Heart right ventricle (tissue), 16 donors: ENCODE measurements at places on chromosomes 3 and 15.

- DNase-seq, result no peak
Measured at GRCh38 chr3:125028657-125029056, 27.1 kb downstream of the HEG1 start.

DNA sequence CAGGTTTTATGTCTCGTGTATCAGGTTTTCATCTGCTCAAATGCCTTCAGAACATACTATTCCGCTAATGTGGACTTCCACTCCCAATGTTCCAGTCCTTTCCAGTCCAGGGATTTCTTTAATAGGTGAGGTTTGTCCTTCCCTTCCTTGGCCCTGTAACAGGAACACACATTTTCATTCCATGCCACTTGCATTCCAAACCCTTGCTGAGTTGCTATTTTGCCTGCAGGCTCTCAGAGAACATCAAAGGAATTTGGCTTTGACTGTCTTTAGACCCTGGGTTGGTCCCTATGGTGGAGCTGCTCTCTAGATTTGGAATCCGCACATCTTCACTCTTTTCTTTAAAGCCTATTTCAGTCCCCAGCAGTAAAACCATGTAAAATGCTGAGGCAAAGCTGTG, 12.3 kb upstream of the ALCAM start:
- DNase-seq, result no peak

GRCh38 chr3:154120961-154121700, at the start of gene ARHGEF26:
TSS of gene ARHGEF26 (plus strand) at chr3:154121390. CDS start at chr3:154121993, 603 bp downstream.
- DNase-seq, result peak; percentile 87

GRCh38 chr3:152356870-152357276, 88.1 kb downstream of the MBNL1 start:
- DNase-seq, result no peak

DNA sequence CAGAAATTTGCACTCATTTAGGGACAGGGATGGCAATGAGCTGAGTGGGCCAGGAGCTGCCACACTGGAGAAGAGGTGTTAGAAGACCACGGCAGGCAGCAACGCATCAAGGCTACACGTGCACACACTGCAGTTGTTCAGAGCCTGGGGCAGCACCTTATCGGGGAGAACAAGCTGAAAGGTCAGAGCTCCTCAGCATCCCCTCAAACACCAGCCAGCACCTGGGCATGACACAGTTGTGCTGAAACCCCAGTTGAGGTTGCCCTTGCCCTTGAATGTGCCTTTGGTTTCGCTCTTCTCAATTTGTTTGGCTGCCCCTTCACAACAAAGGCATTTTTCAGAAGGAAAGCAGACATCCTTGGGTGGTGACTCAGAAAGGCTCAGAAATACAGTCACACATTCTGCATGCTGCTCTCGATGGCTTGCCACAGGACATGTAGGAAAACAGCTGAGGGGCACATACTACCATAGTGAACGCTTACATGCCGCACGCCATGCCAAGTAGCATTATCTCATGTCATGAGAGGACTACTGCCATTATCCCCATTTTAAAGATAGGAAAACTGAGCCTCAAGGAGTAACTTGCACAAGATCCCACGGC, 57.6 kb downstream of the ST8SIA2 start:
- no peak for DNase-seq

DNA sequence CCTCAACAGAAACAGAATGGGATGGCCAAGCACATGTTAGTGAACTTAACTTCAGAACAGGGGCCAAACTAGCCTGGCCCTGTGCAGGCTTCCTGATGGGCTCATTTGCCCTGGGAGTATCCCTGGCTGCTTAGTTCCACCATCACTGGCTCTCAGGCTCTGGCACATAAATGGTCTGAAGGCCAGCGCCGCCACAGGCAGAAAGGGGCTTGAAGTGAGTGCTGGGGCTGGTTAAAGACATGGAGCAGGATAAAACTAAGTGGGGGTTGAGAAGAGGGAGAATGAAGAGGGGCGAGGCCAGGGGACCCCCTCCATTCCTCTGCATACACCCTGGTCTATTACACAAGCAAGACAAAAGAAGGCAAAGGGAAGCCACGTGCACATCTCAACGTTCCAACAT, 12.2 kb downstream of the SLCO2A1 start:
- no peak for DNase-seq

DNA sequence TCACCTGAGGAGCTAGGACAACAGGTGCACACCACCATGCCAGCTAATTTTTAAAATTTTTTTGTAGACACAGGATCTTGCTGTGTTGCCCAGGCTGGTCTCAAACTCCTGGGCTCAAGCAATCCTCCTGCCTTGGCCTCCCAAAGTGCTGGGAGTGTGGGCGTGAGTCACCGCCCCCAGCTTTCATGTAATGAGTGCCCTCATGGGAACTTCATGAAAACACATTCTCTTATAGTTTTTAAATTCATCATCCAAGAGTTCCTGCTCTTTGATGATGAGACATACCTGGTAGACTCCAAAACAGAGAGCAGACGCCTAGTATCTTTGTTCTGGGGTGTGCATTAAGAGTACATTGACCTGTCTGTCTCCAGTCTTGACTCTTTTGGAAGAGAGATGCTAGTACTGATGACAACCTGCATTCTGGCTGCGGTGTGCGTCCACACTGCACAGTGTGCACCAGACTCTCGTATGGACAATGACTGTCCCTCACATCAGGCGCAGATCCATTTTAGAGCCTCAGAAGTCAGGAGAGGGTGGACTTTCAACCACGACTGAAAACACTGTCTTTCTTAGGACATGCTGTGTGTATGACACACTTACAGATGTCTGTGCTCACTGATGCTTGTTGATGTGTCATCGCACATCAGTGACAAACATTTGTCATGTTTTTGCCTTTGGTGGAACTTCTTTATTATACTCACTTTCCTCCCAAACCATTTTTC, 2.0 kb downstream of the NRROS start:
- DNase-seq, result no peak

DNA sequence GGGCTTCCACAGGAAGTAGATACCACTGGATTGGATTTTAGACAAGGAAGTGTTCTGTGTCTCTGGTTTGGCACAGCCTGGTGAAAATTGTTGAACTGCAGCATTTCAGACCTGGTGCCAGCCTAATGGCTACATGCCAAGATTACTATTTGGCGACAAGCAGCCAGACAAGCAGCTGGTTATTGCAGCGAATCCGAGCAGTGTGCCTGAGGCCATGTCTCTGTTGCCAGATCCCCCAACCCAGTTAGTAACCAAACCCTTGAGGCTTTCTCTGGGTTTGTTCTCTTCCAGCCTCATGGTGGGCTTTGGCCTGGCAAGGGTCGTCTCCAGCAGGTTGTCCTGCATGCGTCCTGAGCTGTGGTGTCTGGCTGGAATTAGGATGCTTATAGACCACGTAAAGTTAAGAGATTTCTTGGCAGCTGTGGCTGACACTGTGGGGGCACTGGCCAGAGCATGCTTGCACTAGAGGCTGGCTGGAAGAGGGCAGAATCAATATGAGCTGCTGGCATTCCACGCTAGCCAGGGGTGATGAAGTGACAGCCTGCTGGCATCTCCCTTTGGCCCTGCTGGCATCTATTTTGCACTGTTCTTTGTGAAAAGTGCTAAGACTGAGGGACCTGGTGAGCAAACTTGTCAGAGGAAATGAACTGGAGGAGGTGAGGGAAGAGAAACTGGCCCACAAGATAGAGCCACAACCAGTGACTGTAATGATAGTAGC, 172.6 kb downstream of the RBMS3 start:
- peak; percentile 21 for DNase-seq
